Amygdala (tissue), 56 donors: ENCODE measurements at places on chromosomes 5 and 9.

DNA sequence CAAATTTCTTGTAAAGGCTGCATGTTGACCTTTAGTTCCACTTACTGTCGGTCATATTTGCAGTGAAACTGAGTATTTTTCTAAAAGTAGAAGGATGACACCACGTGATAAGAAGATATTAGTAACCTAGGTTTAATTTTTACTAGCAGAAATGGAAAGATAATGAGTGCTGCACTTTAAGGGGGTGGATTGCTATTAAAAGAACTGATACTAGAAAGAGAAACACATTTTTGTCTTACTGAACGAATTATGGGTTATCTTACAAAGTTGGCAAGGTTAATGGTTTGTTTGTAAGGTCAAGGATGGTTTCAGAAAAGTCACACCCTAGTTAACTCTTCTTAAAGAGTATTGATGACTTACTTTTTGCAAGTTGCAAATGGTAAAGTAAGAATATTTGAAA is 2.4 kb downstream of the MACIR start:
- DNase-seq = no peak

GRCh38 chr5:14696057-14696456 is 31.5 kb downstream of the OTULIN start:
- DNase-seq = no peak

- DNase-seq = no peak
Observed at GRCh38 chr5:131974622-131974955, 29.1 kb upstream of the MEIKIN start.

- no peak for DNase-seq
Observed at GRCh38 chr5:110086658-110087388, 397.1 kb downstream of the MAN2A1 start.

GRCh38 chr9:4862506-4863250 is 69.9 kb downstream of the RCL1 start:
- no peak for DNase-seq

- no peak for DNase-seq
Observed at GRCh38 chr5:104084896-104085295, 522.3 kb upstream of the NUDT12 start.

DNA sequence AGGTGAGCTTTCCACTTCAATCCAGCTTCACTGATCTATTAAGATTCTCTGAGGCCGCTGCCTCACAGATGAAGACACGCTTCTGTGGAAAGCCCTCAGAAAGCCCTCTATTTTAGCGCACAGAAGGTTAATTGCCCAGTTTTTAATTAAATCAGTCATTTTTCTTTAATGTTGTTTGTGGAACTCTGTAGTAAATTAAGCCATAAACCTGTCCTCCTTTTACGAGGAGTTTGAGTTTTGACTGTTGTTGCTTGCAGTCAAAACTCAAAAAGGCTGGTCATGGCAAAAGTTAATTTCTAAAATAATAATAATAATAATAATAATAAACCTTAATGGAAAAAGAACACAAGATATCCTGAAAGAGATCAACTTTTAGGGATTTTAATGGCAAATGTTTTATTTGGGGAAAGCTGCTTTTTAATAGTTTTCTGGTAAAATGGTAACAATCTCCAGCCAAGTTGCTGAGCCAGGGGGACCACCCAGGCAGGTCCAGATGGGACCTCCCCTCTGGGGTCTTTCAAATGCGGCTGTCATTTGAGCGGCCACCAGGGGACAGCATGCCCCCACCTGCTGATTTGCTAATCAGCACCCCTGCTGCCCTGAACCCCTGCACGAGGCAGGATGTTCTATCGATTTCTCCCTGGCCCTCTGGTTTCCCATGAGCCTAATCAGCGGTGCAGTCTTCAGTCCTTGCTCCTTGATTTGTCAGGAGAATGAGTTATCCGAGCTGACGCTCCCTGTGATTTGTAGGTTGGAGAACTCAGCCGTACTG is 247.2 kb downstream of the FSTL4 start:
- no peak for DNase-seq

DNA sequence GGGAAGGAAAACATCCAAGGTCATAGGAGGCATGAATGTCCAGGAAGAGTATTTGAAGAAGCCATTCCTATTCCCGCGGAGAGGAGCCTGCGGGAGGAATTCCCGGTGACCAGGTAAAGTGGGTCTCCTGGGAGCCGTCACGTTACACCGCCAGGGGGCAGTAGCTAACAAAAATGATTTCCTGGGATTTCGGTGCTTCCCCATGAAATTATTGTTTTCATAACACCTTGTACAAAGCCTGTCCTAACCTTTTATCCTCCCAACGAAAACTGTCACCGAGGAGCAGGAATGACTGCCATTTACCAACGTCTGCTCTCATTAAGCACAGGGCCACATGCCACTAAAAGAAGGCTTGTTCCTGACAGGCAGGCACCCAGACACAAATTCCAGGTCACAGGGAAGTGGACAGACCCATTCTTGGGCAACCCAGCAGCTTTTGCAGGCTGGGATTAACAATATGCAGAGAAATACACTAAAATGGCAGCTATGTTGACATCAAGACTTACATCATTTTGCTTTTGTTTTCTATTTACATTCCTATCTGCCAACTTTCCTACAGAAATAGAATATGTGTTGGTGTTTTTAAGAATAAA is 41.2 kb upstream of the CTSL start:
- no peak for DNase-seq

DNA sequence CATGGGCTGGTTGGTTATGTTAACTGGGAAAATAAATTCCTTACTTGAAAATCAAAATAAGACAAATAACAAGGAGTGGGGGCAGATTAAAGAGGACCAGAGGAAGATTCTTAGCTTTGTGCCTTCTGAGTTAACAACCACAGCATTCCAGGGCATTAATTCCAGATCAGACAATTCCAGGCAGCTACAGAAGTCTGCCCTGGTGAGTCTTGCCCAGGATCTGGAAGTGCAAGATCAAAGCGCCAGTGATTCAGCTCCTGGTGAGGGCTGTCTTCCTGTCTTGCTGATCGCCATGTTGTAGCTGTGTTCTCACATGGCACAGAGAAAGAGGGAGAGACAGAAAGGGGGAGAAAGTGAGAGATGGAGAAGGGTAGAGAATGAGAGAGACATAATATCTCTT is 65.6 kb downstream of the ANXA2R start:
- no peak for DNase-seq

GRCh38 chr5:1665231-1665630 is 134.4 kb downstream of the MRPL36 start:
- DNase-seq = no peak

GRCh38 chr9:129598089-129598596 is 22.8 kb downstream of the C9orf50 start:
- DNase-seq = no peak

GRCh38 chr9:77960356-77961153 is 71.1 kb downstream of the GNAQ start:
- no peak for DNase-seq

DNA sequence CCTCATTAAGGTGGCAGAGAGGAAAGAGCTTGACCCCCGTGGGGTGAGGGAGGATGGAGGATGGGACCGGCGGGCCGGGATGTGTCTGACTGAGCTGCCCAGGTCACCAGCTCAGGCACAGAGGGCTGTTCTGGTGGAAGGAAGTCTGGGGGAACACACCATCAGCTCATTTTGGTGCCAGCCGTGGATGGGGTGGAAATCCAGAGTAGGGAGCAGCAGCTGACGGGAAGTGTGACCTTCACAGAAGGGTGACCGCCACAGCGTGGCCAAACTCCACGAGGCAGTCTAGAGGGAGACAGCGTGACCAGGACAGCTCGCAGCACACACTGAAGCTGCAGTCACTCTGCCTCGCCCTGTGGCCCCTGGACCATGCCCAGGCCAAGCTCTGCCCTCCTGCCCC is 45.3 kb upstream of the PHYKPL start:
- no peak for DNase-seq

DNA sequence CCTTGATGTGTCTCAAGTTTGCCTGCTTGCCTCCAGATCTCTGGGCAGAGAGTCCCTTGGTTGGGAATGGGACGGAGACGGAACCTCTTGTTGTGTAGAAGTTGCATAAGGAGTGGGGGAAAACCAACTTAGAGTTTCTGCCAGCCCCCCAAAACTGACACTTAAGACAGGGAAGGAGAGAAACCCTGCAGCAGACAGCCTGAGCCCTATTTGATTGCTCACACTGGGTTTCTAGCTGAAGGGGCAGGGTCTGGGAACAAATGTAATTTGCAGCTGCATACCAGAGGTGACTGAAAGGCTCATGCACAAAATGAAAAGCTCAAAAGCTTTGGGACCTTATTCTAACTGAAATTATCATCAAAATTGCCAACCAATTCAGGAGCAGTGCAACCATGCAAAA is 254.5 kb downstream of the RASEF start:
- DNase-seq = no peak

GRCh38 chr5:96629774-96630173 is 32.4 kb upstream of the CAST start:
- no peak for DNase-seq

DNA sequence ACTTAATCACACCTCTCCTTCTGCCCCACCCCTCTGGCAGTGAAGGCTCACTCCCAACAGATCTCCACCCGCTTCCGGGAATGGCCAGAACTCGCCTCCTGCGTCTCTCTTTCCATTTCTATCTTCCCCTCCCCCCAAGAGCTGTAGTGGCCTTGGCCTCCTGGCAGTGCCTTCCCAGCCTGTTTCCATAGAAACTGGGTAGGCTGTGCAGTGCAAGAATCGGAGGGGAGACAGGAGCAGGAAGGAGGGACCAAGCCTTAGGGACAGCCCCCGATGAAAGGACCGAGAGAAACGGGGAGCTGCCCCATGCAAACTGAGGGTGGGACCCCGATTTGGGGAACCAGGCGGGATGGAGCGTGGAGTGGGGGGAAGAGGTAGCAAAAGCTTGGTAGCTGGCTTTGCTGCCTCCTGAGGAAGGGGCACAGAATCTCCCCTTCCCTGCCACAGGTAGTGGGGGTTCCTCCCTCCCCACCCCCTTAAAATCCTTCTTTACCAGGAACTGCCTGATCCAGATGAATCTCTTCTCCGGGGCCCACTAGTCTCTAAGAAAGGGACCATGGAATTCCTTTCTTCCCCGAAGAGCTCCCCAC is 4.5 kb upstream of the PCDH1 start:
- peak; percentile 34 for DNase-seq
